Esophagus mucosa (tissue), 1 donor: ENCODE measurements at places on chromosomes 6 and 20. TPM values are rescaled to one million over a fixed set of nuclear protein-coding genes. Genes with fewer than 3 reads are reported as not detected.
A peak's percentile ranks its signal among the peaks of the same experiment; 100 is the strongest.

DNA sequence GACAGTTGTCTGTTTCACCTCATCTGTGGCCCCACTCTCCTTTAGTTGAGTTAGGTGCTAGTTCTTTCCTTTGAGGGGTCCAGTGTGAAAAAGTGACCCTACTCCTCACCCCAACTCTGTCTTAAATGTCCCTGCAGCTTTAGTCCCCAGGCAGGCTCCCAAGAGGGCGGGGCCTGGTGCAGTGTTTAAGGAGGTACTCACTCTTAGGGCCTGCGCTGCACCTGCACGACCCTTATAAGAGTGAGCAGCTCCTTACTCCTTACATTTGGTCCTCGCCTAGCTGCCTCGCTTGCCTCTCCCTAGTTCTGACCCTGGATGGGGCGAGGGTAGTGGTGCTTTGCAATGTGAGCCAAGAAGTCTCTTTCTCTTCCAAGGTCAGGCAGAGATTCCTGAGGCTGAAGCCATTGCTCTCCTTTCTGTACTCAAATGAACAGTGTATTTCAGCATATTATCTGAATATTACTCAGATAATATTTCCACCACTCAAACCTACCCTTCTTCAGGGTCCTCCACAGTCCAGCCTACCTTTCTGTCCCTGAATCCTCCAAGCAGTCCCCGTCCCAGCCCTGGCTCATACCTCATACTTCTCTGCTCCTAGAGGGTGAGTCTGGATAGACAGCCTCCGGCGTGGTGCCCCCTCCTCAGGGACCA, 11.9 kb upstream of the VEGFA start:
- ATAC-seq: no peak

DNA sequence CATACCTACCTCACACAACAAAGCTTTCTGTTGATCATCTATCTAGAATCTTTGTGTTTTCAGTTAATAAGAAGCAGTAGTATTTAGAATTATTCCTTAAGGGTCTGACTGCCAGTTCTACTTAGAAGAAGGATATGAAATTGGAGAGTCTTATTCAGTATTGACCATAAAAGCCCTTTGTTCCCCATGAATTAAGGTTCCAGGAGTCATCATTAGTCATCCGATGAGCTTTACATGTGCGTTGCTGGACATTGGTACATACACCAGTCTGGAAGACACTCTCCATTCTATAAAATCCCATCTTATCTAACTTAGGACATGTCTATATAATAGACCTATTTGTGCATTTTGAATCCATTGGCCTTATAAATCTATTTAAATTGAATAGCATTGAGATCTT, 34.4 kb upstream of the RNF217 start:
- no peak for ATAC-seq

DNA sequence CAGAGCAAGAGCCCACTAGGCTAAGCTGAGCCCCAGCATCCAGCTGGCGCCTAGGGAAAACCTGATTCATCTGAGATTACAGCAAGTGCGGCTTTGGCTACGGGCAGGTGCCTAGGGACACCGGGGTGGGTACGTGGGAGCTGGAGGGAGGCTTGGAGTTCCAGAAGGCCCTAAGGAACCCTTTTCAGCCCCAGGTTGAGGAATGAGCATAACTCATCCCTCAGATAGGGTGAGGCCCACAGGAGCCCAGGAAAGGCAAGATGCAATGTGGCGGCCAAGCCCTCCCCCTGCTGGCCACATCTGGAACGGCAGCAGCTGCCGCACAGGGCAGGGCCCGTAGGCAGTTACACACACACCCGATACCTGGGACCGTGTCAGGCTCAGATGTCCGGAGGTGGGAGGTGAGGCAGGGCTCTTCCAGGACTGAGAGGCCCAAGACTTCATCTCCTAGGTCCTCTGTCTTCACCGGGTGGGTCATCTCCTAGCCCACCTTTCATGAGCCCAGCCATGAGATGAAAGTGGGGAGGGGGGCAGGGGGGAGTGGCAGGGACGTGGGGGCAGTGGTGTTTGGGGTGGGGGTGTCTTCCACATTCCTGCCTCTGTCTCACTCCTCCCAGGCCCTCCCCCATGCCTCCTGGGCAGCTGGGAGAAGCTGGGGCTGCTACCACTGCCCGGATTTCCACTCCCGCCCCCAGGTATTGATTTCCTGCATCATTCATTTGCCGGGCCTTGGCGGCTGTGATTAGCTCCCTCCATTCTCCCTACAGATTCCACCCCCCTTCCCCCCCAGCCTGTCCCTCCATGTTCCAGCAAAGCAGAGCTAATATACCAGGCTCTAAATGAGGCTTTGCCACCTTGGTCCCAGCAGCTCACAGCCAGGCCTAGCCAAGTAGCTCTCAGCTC, 5.5 kb downstream of the MDGA1 start:
- peak; percentile 90 for ATAC-seq

- ATAC-seq: no peak
Observed at GRCh38 chr6:1418471-1419191, 29.3 kb downstream of the FOXF2 start.

DNA sequence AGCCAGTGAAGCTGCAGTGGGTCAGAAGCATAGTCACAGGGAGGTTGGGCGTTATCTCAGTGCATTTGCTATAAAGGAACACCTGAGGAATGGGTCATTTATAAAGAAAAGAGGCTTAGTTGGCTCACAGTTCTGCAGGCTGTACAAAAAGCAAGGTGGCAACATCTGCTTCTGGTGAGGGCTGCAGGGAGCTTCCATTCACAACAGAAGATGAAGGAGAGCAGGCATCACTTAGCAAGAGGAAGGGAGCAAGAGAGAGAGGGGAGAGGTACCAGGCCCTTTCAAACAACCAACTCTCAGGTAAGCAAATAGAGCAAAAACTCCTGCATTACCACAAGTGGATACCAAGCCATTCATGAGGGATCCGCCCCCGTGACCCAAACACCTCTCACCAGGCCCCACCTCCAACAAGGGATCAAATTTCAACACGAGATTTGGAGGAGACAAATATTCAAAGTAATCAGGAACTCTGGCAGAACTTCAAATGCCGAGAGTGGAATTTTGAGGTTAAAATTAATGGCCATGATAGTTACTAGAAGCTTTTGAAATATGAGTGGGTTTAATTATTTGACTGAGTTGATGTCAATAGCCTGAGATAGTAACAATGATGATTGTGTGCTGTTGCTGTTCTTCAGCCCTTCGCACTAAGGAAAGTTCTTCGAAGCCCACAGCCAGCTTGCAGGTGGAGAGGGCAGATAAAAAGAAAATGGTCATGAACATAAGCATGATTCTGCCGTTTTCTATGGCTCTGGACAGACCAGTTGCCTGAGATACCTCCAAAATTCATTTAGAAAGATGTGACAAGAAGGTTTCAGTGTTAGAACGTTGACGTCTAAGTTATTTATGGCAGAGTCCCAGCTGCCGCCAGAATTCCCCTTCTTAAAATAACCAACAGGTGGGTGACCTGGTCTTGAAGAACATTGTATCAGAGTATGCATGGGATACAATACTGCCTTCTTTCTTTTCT, 55.3 kb upstream of the ADTRP start:
- no peak for ATAC-seq

DNA sequence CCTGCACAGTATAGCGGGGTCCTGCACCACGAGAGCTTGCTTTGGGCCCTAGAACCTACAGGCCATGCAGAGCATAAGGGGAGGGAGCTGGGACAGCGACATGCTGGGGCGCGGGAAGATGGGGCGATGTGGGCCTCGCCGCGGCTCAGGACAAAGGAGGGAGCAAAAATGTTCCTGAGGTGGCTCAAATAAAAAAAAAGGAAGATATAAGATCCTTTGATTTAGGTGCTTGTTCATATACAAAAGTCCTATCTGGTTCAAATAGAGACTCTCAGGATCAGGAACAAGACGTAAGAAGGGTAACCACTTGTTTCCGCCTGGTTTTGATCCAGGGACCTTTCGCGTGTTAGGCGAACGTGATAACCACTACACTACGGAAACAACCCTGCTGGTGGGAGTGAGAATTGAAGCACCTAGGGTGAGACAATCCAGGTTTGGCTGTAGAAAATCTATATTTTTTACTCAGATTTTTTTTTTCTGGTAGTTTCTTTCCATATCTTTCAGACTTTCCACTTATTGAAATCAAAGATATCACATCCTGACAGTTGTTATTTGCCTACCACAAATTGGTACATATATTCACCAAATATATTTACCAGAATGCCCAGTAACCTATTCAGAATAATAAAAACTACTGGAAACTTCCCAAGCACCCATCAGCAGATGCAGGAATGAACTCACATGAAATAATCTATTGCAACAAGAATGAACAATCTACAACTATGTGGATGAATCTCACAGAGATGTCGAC, 177.9 kb upstream of the ZNF184 start:
- peak; percentile 79 for ATAC-seq

GRCh38 chr20:7171911-7172310, 404.4 kb downstream of the BMP2 start:
- no peak for ATAC-seq

- no peak for ATAC-seq
Observed at GRCh38 chr6:137678451-137678850, 184.3 kb upstream of the OLIG3 start.

DNA sequence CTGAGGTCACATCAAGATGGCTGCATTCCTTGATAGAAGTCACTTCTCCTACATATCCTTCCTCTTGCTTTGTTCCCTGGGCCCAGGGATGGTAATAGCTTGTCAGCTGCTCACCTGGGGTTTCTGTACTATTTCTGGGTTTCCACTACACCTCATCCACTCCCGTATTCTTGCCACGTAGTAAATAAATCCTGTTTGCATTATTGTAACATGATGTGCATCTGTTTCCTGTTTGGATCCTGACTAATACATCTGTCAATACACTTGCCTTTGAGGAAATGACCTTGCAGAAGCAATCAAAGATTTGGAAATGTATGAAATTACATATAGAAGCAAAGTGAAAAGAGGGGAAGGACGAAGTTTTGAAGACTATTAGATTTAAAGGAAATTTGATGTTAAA, 619.0 kb downstream of the PHF3 start:
- no peak for ATAC-seq

DNA sequence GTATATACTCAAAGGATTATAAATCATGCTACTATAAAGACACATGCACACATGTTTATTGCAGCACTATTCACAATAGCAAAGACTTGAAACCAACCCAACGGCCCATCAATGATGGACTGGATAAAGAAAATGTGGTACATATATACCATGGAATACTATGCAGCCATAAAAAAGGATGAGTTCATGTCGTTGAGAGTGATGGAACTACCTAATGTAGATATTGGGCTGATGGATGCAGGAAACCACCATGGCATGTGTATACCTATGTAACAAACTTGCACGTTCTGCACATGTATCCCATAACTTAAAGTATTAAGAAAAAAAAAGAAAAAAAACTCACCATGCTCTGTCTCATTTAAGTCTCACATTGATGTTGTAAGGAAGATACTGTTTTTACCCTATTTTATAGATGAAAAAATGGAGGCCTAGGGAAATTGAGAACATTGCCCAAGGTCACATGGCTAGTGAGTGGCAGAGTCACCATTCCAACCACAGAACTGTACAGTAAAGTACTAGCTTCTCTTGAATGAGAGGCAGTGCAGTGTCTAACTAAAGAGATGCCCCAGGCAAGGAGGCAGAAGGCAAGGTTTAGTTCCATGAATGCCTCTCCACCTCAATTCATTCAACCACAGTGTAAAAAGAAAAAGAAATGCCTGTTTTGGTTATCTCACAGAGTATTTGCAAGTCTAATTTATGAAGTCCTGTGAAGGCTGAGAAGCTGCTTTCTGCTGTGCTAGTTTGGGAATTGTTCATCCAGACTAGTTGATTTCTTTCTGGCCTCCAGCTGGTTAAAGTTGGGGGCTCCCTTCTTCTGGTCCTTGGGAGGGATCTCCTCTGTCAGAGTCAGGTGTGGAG, 68.2 kb downstream of the FIG4 start:
- no peak for ATAC-seq

DNA sequence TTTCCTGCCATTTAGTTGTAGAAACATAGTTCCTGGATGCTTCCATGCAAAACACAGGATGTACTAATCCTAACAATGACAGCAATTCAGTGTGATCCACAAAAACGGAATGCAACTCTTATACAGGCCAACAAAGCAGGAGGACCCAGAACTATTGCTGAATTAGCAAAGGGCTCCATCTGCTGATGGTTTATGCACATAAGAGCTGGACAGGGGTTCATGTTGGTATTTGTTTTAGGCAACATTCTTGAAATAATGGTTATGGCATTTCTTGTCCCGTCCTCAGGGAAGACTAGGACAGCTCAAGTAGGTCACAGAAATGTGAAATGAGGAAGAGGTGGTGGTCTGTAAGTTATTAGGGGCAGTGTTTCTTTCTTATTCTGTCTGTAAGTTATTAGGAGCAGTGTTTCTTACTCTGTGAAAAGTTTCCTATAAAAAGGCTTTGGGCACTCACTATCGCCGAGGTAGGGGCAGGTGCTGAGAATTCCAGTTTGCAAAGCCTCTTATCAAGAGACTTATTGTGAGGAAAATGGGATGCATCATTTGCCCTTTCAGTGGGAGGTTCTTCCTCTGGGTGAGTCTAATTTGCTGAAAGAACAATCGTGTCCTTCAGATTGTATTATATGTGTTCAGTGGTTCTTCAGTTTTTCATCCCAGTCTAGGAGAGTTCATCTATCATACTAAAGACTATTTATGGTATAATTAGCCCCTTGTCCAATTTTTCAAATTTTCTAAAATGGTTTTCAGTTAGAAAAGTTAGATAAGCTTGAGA, 171.1 kb downstream of the MCHR2 start:
- peak; percentile 59 for ATAC-seq

- peak; percentile 25 for ATAC-seq
Observed at GRCh38 chr6:150004101-150004782, 21.1 kb downstream of the RAET1L start.

DNA sequence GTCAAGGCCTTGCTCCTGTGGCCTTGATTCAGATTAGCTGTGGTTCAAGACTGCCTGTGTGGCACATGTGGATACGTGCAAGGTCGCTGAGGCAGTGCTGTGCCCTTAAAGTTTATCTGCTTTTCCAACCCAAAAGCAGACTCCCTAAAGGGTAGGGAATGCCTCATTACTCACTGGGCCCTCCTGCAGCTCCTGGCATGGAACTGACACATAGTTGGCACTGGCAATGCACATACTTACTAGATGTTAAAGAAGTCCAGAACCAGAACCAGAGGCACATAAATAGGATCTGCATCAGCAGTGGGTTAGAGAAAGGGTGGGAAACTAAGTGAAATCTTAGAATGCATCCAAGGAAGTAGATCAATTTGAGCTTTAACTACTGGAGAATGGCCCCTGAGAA, 90.6 kb upstream of the MLN start:
- no peak for ATAC-seq

- ATAC-seq: no peak
Observed at GRCh38 chr6:15804164-15805154, 141.6 kb upstream of the DTNBP1 start.

- ATAC-seq: no peak
Observed at GRCh38 chr6:39932386-39932910, 1.8 kb downstream of the MOCS1 start.

GRCh38 chr6:100176311-100176950, 182.4 kb upstream of the MCHR2 start:
- ATAC-seq: peak; percentile 45

The GINM1 gene
- 19.4 TPM for total RNA-seq

The CDSN gene
- total RNA-seq: 0.08 TPM

The ECT2L gene
- not detected for total RNA-seq

The VGLL2 gene
- total RNA-seq: not detected

The PAX1 gene
- total RNA-seq: not detected

The OOEP gene
- total RNA-seq: 0.36 TPM

The PRRT1 gene
- 0.40 TPM for total RNA-seq

The HAO1 gene
- not detected for total RNA-seq
